ENCODE measurements at places on chromosomes 7 and 10.

DNA sequence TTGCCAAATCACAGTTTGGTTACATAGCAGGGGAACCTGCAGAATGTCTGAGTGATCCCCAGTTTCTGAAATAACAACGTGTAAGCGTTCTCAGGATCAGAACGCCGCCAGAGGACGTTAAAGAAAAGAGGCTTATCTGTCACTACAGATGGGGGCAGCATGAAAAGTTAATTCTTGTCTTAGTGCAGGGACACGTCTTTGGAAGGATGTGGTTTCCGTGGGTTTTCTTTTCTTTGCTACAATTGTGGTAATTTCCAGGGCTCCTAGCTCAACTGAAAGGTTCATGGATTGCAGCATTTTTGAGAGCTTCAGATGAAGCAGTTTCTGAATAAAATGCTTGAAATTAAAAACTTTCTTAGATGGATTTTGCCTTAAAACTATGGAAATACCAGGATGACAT is 106.6 kb downstream of the PRKCQ start:
- no peak for DNase-seq
- H3K27me3 ChIP-seq, result no peaks in the 10 kb centered on the region
- no peak overlapping the region for H3K4me3 ChIP-seq
- no peaks in the 10 kb centered on the region for H3K36me3 ChIP-seq
- H3K27ac ChIP-seq, result no peak overlapping the region

DNA sequence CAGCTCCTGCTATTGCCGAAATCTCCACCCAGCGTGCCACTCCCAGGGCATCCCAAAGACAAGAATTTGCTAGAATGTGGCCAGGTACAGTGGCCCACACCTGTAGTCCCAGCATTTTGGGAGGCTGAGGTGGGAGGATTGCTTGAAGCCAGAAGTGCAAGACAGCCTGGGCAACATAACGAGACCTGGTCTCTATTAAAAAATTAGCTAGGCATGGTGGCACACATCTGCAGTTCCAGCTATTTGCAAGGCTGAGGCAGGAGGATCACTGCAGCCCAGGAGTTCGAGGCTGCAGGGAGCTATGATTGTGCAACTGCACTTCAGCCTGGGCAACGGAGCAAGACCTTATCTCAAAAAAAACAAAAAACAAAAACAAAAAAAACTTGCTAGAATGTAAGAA is 73.3 kb upstream of the LYZL2 start:
- no peaks in the 10 kb centered on the region for H3K4me1 ChIP-seq
- H3K27me3 ChIP-seq, result no peaks in the 10 kb centered on the region
- H3K4me3 ChIP-seq, result no peak overlapping the region
- DNase-seq, result no peak

- no peak for DNase-seq
- peaks cover 14% of the 10 kb centered on the region for H3K4me1 ChIP-seq
- H3K27me3 ChIP-seq, result no peaks in the 10 kb centered on the region
- H3K27ac ChIP-seq, result peak overlapping the region; percentile 26
- no peak overlapping the region for H3K4me3 ChIP-seq
Measured at GRCh38 chr10:3874990-3875841, 90.2 kb upstream of the KLF6 start.

- no peaks in the 10 kb centered on the region for H3K4me1 ChIP-seq
- H3K27me3 ChIP-seq, result no peaks in the 10 kb centered on the region
- H3K36me3 ChIP-seq, result no peaks in the 10 kb centered on the region
- H3K27ac ChIP-seq, result no peak overlapping the region
Measured at GRCh38 chr7:115868369-115868768, 162.2 kb downstream of the TFEC start.

GRCh38 chr10:34297541-34298345 is 517.4 kb downstream of the PARD3 start:
- no peak for DNase-seq
- H3K4me1 ChIP-seq, result no peaks in the 10 kb centered on the region
- no peaks in the 10 kb centered on the region for H3K27me3 ChIP-seq
- H3K4me3 ChIP-seq, result no peak overlapping the region

DNA sequence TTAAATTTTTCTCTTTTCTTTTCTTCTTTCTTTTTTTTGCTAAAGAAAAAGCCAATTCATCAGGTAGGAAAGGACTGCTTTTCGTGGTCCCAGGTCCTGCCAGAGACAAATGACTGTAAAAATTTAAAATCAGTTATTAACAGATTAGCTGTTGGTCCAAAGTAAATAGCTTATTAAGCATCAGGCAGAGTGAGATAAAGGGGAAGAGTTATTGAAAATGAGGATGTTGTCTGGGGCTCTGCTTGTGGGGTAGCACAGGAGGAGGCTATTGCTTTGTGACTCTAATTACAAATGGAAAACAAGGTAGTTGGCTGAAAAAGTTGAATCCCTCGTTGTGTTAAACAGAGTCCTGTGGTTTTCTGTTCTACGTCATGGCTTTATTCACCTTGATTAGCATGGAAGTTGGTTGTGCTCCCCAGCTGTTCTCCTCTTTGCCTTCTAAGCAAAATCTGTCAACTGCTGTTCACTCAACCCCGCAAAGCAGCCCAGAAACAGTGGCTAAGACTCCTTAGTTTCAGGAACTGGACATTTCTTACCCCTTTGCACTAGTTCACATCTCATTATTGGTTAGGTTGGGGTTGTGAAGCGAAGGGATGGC is 128.9 kb downstream of the SNX10 start:
- no peak overlapping the region for H3K27ac ChIP-seq
- H3K4me1 ChIP-seq, result no peaks in the 10 kb centered on the region
- no peaks in the 10 kb centered on the region for H3K27me3 ChIP-seq
- no peaks in the 10 kb centered on the region for H3K36me3 ChIP-seq
- DNase-seq, result no peak

DNA sequence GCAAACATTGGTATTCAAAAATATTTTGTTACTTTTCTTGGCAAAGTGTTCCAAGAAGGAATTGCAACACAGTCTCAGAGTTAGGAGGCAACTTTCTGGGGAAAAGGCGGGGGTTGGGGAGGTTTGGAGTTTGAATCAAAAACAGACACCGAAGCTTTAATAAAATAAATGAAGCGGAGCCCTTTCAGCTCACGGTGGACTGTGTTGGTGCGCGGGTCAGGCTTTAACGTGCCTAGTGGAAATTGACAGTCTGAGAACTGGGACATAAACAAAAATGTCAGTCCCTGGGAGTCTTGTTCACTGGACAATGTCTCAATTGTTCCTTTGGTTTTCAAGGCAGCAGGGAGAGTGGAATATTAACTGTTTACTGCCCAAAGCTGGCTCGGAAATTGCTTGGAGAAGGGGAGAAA is 109.3 kb downstream of the TCF7L2 start:
- DNase-seq, result no peak
- no peaks in the 10 kb centered on the region for H3K36me3 ChIP-seq
- peak overlapping the region; percentile 91 for H3K27ac ChIP-seq
- peaks cover 25% of the 10 kb centered on the region for H3K4me1 ChIP-seq

- peaks cover 85% of the 10 kb centered on the region for H3K36me3 ChIP-seq
- DNase-seq, result no peak
- no peaks in the 10 kb centered on the region for H3K4me1 ChIP-seq
- H3K4me3 ChIP-seq, result no peak overlapping the region
Measured at GRCh38 chr10:71823356-71823755, 27.7 kb downstream of the PSAP start.

GRCh38 chr7:64893401-64893800 is 9.7 kb upstream of the ZNF273 start:
- no peak overlapping the region for H3K4me3 ChIP-seq
- no peaks in the 10 kb centered on the region for H3K27me3 ChIP-seq
- H3K36me3 ChIP-seq, result no peaks in the 10 kb centered on the region
- peaks cover 9% of the 10 kb centered on the region for H3K4me1 ChIP-seq

DNA sequence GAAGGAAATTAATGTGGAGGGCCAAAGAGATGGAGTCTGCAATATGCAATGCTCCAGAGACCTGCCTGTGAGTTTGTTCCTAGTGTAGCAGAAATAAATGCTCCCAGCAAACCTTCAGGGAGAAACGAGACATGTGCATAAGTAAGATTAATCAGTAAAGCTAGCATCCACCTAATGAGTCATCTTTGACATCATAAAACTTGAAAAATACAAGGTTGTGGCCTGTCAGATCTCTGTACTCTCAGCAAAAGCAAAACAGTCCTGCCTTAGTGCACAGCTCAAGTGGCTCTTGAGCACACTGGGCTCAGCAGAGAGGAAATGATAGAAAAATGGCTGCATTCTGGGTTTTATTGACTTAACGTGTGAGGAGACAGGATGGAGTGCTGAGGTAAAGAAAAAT is 32.5 kb upstream of the ERCC6 start:
- no peaks in the 10 kb centered on the region for H3K27me3 ChIP-seq
- no peaks in the 10 kb centered on the region for H3K4me1 ChIP-seq
- DNase-seq, result no peak
- H3K27ac ChIP-seq, result no peak overlapping the region
- H3K36me3 ChIP-seq, result no peaks in the 10 kb centered on the region

DNA sequence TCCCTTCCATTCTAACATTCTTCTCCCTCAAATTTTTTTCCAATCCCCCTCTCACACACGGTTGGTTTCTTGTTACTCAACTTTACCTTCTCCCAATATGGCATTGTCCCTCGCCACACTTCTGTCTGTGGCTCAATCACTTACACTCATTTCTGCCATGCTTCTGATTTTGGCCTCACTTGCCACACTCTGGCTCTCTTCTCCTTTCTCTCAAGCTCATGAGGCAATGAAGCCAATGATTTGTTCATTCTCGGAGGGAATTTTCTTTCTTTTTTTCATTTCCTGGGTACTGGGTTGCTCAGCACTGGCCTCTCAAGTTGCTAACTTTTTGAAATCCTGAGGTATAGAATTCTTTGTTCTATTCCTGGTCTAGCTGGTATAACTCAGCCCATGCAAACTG is 4.0 kb upstream of the MYOZ1 start:
- no peak overlapping the region for H3K4me3 ChIP-seq
- peaks cover 45% of the 10 kb centered on the region for H3K4me1 ChIP-seq
- H3K27ac ChIP-seq, result no peak overlapping the region
- no peak for DNase-seq

DNA sequence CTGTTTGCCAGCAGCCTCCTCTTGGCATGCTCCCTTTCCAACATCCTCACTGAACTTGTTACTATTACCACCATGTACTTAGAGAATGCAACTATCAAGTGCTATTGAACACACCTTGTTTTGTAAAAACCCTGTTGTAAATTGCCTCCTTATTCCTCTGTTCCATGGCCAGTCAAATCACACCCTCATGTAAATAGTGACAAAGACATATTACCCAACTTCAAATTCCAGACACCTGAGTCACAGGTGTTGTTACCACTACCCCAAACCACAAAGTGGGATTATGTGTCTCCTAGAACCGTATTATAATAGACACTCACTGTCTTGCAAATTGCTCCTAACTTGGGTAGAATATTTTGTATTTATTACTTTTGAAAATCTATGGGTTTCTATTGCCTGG is 263.2 kb upstream of the C7orf33 start:
- H3K36me3 ChIP-seq, result no peaks in the 10 kb centered on the region
- no peak for DNase-seq

DNA sequence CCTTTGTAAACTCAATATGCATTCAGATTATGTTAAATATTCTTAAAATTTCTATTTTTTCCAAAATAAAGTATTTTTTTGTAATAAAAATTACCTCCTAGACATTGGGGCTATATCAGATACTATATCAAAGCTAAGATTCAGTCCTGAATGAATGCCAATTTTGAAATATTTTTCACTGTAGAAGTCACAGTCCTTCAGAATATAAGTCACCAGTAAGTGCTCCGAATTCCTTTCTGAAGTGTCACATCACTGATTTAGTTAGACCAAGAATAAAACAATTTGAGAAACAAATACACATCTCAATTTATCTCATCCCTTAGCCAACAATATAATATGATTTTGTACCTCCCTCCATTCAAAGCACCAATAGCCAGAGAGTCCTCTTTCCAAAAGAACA is 33.9 kb upstream of the GSAP start:
- H3K4me3 ChIP-seq, result no peak overlapping the region
- H3K27me3 ChIP-seq, result no peaks in the 10 kb centered on the region
- no peak overlapping the region for H3K27ac ChIP-seq
- DNase-seq, result no peak
- peaks cover 6% of the 10 kb centered on the region for H3K4me1 ChIP-seq
- no peaks in the 10 kb centered on the region for H3K36me3 ChIP-seq

DNA sequence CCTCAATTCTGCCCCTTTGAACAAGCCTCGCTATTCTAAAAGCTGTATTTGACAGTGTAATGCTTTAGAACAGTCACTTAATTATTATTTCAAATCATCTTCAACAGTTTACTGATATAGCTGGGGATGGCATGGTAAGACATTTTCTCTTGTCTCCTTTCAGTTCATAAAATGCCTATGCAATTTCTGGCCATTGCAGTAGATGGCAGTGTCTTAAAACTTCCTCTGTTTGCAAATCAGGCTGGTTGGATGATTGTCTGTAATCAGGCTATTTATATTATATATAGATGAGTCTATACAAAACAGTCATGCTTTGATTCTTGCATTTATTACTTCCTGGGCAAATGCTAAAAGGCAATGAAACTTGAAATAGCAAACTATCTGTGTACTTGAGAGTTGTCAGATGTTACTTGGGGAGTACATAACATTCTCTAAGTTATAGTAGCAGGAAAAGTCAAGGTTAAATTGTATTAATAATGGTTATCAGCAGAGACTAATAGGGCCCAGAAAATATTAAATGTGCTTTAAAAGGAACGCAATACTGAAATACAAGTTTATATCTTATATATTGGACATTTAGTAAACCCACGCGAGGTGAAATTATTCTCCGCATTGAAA is 55.5 kb upstream of the LHFPL3 start:
- H3K27me3 ChIP-seq, result no peaks in the 10 kb centered on the region
- DNase-seq, result no peak
- H3K36me3 ChIP-seq, result no peaks in the 10 kb centered on the region
- no peaks in the 10 kb centered on the region for H3K4me1 ChIP-seq
- H3K27ac ChIP-seq, result no peak overlapping the region

- no peaks in the 10 kb centered on the region for H3K4me1 ChIP-seq
- no peak overlapping the region for H3K4me3 ChIP-seq
- no peaks in the 10 kb centered on the region for H3K27me3 ChIP-seq
- no peak for DNase-seq
Measured at GRCh38 chr7:47818796-47819606, 129.3 kb downstream of the PKD1L1 start.

DNA sequence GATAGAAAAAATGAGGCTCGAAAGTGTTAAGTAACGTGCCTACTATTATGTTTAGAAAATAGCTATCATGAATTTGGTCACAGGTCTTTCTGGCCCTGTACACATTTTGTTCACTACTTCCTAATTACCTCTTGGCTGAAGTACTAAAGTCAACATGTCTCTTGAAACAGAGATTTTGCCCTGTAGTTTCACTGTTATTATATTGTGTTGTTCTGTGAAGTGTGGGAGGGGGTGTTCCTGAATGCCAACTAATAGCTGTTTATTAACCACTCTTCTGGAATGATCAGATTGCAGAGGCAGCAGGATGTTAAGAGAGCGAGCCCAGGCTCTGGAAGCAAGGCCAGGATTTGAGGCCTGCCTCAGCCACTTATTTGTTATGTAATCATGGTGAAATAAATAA is 72.1 kb downstream of the RNF133 start:
- no peaks in the 10 kb centered on the region for H3K4me1 ChIP-seq
- H3K27me3 ChIP-seq, result no peaks in the 10 kb centered on the region
- no peak for DNase-seq
- no peaks in the 10 kb centered on the region for H3K36me3 ChIP-seq
- no peak overlapping the region for H3K4me3 ChIP-seq
- no peak overlapping the region for H3K27ac ChIP-seq

- no peaks in the 10 kb centered on the region for H3K36me3 ChIP-seq
- no peak for DNase-seq
- no peak overlapping the region for H3K27ac ChIP-seq
- H3K4me3 ChIP-seq, result no peak overlapping the region
- H3K4me1 ChIP-seq, result no peaks in the 10 kb centered on the region
Measured at GRCh38 chr10:47317251-47317650, 5.0 kb upstream of the GDF2 start.
